NCI-H1436 treated with DMSO at 0.1 percent for 48 hours (cell line): ENCODE measurements at places on chromosomes 4 and X.

DNA sequence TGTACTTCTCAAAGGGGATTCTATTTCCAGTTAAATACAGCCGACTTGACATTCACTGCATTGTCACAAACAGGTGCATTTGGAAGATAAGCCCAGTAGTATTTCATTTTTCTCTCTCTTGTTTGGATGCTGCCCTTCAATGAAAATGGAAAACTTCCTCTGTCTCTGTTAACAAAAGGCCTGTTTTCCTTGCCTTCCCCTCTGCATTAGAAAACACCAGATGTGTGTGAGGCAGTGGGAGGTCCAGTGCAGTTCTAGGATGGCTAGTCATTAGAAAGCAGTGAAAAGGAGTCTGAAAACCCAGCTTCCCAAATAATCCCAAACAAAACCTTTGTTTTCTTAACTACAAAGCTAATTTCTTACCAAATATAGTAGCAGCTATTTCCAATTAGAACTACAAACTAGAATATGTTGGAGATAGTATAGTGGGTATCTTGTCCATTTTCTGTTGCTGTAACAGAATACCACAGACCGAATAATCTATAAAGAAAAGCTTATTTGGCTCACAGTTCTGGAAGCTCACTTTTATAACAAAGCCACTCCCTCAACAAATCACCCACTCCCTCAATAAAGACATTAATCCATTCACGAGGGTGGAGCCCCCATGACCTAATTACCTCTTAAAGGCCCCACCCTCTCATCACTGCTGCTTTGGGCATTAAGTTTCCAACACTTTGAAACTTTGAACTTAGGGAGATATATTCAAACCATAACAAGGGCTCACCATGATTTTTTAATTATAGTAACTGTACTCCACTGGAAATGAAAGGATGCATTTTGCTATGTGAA is 452.1 kb upstream of the RPS6KA3 start:
- no peak for DNase-seq

DNA sequence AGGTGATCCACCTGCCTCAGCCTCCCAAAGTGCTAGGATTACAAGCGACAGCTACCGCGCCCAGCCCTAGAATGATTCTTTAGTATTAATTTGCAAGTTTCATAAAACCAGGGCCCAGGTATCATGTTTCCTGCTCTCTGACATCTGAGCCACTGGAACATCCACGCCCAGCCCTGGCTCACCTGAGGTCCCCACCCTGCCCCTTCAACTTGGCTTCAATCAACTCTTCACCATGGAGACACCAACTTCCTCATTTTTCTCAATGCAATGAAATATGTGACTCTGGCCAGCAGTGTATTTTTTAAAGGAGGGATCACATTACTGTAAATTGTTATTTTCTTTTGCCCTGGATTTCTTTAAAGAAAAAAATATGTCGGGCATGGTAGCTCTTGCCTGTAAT is 3.9 kb downstream of the PRSS12 start:
- no peak for DNase-seq

DNA sequence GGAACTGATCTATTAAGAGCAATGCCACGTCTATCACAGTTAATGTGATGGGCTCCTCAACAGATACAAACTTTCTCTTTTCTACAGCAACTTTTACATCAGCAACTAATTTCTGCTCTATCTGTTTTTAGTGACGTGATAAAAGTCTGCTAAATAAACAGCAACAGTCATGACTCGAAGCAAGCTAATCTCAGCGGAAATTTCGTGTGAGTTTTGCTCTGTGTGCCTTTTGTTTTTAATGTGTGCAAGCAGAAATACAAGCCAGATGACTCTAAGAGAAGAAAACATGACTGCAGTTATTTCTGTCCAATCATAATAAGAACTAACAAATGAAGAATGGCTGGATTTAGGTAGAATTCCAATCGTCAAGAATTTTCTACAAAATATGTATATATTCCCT is 214.3 kb downstream of the LDB2 start:
- no peak for DNase-seq

DNA sequence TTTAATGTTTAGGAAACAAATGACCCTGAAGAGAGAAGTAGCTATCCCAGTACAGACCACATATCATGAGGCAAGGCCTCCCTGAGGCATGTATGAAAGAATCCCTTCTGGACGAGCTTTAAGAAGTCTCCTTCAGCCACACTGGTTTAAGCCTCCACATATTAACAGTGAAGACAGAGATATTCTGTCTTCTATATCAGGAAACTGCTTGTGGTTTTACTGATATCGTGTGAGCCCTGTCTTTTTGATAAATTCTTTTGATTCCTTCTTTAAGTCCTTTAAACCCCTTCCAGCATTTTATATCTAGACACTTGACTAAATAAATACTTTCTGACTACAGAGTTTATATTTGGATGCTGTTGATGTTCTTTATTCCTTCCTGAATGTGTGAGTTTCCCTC is 45.9 kb upstream of the GPC4 start:
- DNase-seq: no peak

DNA sequence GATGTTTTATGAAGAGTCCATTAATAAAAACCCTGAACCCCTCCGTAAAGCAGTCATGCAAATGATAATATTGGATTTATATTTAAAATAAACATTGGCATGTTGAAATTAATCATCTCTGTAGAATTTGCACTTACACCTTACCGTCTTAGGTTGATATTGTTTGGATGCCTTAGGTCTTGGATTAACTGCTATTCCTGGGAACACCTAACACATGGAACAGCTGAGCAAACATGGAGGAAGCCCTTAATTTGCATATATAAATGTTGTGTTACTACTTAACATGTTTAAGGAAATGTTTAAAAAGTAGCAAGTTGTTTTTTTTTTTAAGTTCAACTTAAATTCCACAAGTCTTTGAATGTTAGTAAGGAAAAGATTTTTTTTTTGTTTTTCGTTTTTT is 62.5 kb downstream of the NSD2 start:
- DNase-seq: no peak

DNA sequence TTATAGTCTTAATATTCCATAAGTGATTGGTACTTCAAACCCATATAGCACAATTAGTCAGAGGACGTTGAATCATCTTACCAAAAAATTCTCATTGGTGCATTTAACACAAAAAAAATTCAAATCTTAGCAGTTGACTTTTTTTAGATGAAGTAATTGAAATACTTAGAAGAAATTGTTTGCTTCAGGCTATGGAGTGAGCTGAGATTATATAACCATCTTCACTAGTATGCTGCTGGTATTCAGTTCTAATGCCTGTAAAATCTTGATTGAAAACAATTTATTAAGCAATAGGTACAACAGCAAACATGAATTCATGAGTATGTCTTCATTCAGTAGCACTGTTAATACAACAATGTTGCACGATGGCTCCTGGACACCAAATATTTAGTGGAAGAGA is 250.0 kb downstream of the GPM6A start:
- DNase-seq: no peak

DNA sequence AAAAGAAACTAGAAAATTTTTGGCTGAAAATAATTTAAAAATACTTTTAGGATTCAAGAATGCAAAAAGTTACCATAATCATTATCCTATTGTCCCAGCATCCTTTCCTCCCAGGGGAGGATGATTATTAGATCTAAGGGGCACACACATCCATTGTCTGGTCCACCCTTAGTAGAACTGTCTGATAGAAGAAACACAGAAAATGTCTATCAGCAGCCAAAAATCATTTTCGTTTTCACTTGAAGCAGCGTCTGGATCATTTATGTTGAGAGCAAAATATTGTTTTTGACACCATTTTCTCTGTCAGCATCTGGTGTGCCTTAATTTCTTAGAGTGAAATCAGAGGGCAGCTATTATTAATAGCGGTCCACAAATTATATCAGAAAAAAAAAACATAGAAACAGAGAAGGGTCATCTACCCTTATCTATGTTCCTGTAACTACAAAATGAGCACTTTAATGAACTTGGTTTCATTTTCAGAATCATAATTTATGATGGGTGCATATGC is 446.3 kb downstream of the TRAM1L1 start:
- DNase-seq: no peak

GRCh38 chr4:52172166-52172565 is 121.1 kb downstream of the SPATA18 start:
- no peak for DNase-seq

DNA sequence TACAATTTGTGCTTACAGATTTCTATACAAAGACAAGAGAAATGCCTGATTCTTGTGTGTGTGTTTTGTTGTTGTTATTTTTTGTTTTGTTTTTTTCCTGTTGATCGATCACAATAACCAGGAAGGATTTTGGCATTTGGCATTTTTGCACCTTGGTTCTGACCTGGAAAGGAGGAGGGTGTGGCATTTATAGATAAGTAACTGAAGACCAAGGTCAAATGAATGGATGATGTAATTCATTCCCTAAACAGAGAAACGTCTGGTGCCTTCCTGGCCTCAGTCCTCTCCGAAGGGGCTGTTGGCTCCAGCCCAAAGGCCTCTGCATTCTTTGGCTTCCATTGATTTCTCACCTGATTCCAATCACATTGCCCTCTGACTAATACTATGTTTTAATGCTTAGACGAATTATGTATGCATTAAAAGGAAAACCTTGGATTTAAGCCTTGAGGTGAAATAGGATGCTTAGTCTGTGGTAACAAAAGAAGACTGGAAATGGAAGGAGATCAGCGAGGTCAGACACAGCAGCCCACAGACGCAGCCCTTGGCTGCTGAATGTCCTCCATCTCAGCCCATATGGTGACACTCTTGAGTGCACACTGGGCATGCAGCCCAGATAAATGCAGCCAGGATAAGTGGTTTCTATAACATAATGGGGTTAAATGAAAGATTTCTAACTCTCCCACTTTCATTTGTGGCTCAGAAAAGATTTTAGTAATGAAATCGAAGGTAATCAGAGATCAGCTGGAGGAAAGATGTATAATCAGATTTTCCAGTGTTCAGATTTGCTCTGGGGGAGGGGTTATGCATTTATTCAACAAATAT is 60.5 kb upstream of the TRIM2 start:
- DNase-seq: peak; percentile 59

DNA sequence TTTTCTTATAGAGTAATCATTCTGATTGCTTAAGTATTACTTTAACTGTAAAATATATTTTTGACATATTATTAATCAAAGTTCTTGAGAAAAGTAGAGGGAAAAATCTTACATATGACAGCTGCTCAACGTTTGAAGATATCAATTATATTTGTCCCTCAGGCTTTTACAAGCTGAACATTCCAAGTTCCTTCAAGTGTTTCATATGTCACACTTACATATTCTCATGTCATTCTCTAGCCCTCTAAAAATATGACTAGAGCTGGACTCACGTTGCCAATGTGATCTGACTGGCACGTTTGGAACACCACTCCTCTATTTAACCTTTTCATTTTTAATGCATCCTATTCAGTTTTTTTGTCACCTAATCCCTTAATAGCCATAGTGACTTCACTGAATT is 492.9 kb downstream of the PCDH18 start:
- no peak for DNase-seq

DNA sequence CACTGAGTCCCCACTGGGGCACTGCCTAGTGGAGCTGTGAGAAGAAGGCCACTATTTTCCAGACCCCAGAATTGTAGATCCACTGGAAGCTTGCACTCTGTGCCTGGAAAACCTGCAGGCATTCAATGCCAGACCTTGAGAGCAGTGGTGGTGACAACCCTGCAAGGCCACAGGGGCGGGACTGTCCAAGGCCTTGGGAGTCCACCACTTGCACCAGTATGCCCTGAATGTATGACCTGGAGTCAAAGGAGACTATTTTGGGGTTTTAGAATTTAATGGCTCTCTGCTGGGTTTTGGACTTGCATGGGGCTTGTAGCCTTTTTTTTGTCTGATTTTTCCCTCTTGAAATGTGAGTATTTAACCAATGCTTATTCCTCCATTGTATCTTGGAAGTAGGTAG is 145.8 kb downstream of the MSN start:
- no peak for DNase-seq

DNA sequence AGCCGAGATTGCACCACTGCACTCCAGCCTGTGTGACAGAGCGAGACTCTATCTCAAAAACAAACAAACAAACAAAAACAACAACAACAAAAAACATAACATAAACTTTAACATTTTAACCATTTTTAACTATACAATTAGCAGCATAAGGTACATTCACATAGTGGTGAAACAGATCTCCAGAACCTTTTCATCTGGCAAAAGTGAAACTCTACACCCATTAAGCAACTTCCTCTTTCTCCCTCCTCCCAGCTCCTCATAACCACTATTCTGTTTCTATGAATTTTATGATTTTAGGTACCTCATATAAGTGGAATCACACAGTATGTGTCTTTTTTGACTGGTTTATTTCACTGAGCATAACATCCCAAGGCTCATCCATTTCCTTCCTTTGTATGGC is 103.6 kb downstream of the FAM13A start:
- no peak for DNase-seq

DNA sequence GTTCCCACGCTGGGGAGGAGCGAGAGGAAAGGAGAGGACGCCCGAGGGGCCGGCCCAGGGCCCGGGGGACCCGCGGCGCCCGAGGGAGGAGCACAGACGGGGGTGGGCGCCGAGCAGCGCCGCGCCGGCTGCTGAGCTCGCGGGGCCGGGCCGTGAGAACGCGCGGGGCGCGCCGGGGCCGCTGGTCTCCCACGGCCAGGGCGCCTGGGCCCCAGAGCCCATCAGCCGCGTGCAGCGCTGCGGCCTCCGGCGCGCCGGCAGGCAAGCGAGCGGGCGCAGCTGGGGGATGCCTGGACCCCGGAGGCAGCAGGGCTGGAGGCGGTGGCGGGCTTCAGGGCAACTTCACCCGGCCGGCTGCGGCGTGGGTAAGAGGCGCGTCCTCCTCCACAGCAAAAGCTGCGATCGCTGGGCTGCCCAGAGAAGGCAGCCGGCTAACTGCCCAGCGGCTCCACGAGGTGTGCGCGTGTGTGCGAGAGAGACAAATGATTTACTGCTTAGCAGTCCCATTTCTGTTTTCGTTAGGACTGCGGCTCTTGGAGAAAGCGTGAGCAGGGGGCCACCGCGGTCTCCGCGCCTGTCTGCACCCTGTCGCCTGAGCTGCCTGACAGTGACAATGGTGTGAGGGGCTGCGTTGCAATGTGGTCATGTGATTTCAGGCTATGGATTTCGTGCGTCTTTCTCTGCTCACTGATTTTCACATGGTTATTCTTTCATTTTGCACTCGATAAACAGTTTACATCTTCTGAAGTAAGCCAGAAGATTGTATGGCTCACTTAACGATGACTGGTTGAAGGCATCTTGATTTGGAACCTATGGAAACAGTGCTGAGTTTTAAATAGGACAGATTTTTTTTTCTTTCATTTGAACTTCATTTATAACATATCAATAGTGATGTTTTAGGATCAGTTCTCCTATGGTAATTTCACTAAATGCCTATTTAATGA is 1.2 kb downstream of the GUCY1A1 start:
- no peak for DNase-seq

- no peak for DNase-seq
These were observed 339.1 kb downstream of the PAPSS1 start for GRCh38 chr4:107380836-107381438.

DNA sequence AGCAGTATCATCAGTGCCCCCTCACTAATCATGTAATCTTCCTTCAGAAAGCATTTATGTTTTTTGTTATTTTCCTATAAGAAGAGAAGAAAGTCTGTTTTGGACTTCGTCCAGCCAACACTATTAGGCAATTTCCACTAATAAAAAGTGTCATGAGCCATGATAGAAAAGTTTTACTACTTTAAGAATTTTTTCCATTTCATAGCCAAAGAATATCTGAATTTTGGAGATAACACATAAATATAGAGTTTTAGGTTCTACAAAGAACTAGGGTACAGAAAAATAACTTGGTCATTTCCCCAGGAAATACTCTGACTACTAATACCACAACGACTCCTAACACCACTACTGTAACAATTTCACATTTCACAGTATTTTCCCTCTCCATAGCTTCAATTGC is 41.8 kb upstream of the VEGFC start:
- no peak for DNase-seq
